Fibroblast of skin of left biceps (primary cell): ENCODE measurements at places on chromosomes 1 and 21.

DNA sequence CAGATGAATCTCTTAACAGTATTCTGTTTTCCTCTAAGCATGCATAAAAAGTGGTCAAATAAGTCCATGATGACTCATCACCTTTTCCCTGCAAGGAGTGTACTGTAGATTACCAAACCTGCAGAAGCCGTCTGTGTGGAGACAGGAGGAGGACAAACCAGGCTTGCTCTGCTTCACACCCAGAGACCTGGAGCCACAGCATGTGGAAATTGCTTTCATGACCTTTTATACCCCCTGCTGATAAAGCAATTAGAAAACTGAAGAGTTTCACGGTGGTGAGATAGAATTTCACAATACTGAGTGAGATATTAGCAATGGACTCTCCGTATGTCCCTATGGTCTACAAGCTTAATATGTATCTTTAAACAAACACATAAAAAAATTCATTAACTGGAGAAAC, 9.4 kb downstream of the CORT start:
- DNase-seq: peak; percentile 38

- DNase-seq: no peak
Observed at GRCh38 chr1:31445951-31446350, 32.9 kb downstream of the SERINC2 start.

DNA sequence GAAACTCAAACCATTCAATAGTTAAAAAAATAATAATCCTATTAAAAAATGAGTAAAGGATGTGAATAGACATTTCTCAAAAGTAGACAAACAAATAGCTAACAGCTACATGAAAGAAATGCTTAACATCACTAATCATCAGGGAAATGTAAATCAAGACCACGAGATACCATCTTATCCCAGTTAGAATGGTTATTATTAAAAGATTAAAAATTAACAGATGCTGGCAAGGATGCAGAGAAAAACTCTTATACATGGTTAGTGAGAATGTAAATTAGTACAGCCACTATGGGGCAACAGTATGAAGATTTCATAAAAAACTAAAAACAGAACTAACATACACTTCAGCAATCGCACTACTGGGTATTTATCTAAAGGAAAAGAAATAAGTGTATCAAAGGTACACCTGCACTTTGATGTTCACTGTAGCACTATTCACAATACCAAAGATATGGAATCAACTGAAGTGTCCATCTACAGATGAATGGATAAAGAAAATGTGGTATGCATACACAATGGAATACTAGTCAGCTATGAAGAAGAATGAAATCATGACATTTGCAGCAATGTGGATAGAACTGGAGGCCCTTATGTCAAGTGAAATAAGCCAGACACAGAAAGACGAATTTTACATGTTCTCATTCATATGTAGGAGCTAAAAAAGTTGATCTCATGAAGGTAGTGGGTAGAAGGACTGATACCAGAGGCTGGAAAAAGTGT, 117.9 kb downstream of the ACBD6 start:
- no peak for DNase-seq

- peak; percentile 77 for DNase-seq
Observed at GRCh38 chr1:81664341-81664740, 136.4 kb upstream of the ADGRL2 start.

DNA sequence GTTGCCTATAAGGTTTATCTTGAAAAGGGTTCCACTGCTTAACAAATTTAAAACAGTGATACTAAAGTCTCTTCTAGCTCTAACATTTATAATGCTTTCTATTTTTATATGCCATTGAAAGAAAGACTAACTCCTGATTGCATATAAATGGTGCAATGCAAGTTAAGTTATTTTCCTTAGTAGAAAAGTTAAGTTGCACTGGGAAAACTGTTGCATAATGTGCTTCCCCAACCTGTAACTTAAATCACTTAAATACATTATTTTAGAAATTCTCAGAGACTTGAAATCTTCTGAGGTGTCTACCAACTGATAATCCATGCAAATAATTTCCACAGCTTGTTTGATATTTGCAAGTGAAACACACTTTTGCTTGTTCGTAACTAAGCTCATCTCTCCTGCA, 175.0 kb upstream of the HMCN1 start:
- no peak for DNase-seq

DNA sequence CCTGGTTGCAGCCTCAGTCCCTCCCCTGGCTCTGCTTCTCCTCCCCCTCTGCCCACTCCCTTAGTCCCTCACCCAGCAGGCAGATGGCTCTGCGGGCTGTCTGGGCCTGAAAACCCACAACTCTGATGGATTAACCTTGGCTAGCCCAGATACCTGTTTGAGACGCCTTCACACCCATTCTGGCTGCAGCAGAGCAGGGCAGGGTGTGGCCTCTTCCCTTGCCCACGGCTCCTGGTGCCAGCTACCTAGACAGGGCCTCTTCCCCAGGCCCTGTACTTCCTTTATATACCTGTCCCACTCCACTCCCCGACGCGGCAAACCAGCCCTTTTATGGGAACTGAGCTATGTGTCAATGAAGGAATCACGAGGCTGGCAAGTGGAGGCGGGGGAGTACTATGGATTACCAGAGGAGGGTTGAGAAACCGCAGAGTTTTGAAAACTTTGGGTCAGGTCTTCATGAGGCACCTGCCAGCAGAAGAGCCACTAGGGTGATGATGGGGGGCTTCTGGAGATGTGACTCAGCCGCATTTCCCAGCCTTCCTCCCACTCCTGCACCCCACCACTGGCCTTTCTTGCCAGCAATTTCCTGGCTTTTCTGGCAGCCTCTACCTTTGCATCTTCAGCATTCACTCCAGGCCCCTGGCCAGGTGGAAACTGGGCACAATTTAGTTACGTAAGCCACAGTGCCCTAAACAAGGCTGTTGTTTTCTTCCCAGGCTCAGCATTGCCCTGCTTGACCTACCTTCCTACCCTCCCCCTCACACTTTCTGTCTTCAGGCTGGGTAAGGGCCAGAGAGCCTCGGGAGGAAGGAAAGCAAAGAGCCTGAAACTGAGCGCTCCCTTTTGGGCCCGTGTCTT, at the start of gene CHI3L1:
TSS of gene CHI3L1 (minus strand) at position 259 of the 858 bp plus-strand sequence. CDS start at position 178, 81 bp downstream.
- no peak for DNase-seq

- DNase-seq: no peak
Observed at GRCh38 chr1:196774175-196774574, 465 bp upstream of the CFHR3 start.

GRCh38 chr1:22738522-22738921, 27.9 kb downstream of the EPHB2 start:
- DNase-seq: no peak

- DNase-seq: no peak
Observed at GRCh38 chr1:152442301-152442700, 28.2 kb upstream of the CRNN start.

- DNase-seq: no peak
Observed at GRCh38 chr1:94603663-94604062, 62.1 kb upstream of the F3 start.

GRCh38 chr1:58158016-58158415, 388.5 kb downstream of the OMA1 start:
- no peak for DNase-seq

- DNase-seq: peak; percentile 24
Observed at GRCh38 chr1:193211539-193211938, 25.1 kb upstream of the B3GALT2 start.

DNA sequence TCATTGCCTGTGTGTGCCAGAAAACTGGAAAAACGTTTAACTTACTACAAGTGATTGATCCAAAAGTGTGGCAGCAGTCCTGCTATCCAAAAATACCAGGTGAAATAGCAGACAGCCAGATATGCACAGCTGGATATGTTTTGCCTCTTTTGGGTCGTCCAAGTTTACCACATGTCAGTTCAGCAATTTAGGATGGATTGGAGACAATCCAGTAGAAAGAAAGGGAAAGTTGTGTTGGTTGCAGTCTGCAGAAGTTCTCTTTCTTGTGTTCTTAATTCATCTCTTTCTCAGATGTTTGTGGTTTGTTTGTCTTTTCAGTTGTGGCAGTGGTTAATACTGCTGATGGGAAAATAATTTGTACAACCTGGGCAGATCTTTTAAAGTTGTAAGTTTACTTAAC, 645.0 kb downstream of the PTPRC start:
- no peak for DNase-seq

DNA sequence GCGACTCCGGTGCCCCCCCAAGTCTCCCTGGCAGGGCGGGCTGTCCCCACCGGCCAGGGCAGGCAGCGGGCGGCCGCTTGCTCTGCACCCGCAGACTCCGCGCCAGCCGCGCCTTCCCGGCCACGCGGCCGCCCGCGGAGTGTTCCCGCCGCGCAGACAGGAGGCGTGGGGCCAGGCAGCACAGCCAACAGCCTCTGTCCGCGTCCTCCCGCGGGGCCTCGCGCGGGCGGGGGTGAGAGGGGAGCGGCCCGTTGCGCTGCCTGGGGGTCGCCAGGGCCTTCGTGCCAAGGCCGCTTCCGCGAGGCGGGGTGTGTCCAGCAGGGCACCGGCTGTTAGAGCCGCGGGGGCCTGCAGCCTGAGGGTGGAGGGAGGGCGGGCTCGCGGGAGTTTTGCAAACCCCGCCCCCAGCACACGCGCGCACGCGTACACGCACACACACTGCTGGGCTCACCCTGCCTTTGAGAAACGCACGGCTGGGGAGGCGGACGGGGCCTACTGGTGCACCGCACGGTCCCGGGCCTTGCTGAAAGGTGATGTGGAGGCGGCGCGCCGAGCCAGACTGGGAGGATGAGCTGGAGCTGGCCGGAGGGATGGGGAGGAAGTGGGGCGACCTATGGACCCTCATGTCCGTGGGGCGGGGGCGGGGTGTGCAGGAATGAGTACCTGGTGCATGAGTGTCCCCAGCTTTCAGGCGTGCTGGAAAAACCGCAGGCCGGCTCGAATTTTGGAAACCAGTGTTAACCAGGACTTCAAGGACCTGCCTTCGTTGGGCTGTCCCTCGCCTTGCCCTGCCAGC, 41.5 kb downstream of the KIAA1614 start:
- DNase-seq: peak; percentile 11

GRCh38 chr1:98458511-98459485, 202.7 kb upstream of the SNX7 start:
- no peak for DNase-seq

DNA sequence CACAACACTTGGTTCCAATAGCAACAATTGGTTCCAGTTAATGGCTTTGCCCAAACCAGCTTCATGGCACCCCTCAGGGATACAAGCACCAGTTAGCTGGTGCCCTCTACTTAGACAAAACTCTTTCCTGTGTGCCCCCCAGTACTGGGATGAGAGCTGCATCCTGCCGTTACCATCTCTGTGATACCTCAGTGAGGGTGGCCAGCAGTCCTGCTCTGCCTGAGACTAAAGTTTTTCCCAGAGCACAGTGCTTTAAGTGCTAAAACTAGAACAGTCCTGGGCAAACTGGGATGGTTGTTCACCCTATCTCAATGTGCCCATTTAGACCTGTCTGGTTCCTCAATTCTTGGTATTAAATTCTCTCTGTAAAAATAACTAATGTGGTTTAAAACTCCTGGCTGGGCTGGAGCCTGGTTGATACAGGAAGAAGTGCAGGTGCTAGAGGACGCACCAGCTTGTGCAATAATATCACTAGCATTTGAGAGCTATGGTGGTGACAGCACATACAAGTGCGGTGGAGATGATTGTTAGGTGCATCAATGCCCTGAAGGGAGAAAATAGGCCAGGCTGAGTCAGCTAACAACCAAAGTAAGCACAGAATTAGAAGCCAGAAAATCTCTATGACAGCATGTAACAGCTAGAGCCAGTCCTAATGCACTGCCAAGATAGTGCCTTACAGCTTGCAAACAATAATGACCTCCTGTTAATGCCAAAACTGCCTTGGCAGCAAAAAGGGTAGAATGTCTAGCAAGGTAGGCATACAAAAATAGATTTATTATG, 179.8 kb upstream of the GALNT2 start:
- no peak for DNase-seq

GRCh38 chr1:182889997-182890396, 50.9 kb downstream of the DHX9 start:
- DNase-seq: no peak

DNA sequence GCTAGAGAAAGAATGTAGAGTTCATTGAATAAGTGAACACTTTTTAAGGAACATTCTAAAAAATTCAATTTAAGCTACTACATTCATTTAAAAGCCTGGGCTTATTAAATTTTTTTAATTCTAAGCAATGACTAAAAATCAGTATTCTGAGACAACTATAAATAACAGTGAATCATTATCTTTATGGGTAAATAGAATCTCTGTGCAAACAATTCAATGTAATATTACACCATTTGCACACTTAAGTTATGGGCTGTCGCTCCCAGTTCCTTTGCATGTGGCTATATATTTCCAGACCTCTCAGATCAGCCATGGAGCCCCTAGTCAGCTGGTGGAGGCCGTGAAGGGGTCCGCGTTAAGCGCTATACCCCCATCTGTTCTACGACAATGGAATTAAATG, 65.1 kb downstream of the KCNK1 start:
- no peak for DNase-seq

- DNase-seq: no peak
Observed at GRCh38 chr1:20486457-20487235, 636 bp upstream of the CAMK2N1 start.

DNA sequence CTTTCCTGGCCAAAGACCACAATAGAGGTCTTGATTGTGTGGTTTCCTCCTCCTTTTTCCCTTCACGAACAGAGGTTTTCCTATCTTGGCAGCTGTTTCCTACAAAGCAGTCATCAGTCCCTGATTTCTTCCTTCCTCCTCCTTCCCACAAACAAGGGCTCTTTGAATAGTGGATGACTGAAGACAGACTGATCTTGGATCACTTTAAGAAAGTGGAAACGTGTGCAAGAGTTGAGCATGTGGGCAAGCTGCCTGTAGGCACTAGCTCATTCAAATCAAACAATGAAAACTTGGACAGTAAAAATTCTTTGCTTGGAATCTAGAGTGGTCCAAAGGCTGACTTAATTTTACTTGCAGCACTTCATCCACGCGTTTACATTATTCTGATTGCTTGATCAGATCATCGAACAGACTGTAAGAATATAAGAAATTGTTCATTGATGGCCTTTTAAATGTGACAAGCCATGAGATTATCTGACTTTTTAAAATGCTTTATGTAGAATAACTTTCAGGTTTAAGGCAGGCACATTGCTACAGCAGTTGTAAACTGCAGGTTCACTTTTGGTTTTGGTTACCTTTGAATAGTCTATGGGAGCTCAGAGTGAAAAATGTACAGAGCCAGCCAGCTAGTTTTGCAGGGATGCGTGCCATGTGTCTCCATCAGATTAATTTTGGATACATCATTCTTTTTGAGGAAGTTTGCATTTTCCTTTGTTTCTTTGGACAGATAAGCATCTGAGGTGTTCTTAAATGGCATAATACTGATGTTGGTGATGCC, 34.4 kb downstream of the ADGRL2 start:
- DNase-seq: no peak

- peak; percentile 43 for DNase-seq
Observed at GRCh38 chr1:156160743-156161171, 7.4 kb downstream of the SEMA4A start.

DNA sequence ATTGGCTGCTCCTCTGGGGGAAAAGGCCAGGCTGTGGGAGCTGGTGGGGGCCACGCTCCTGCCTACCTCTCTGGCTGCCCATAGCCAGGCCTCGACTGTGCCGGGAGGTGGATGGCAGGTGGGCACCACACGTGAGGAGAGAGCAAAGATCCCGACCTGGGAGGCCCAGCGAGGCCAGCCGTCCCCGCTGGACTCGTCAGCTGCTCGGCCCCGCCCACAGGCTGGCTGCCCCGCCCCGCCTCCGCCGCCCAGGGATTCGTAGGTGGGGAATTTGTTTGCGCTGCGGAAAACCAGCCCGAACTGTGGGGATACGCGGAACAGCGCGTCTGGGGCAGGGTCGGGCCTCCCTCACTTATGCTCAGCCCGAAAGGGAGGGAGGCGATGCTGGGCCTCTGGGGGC, 31.7 kb downstream of the TP73 start:
- DNase-seq: no peak

GRCh38 chr1:100757946-100758345, 38.4 kb downstream of the VCAM1 start:
- no peak for DNase-seq

GRCh38 chr1:1442069-1442770, 6.7 kb downstream of the VWA1 start:
- DNase-seq: no peak
